Glutamatergic neuron (in vitro differentiated cells): ENCODE measurements at places on chromosomes 16 and 17. TPM values are rescaled to one million over a fixed set of nuclear protein-coding genes. Genes with fewer than 3 reads are reported as not detected.
A peak's percentile ranks its signal among the peaks of the same experiment; 100 is the strongest.

Gene SLC22A31
- total RNA-seq = 3.9 TPM

Gene CACNA1G
- 2.2 TPM for total RNA-seq

GRCh38 chr17:66535611-66536010 lies 233.2 kb downstream of the PRKCA start:
- DNase-seq = no peak

- no peak for DNase-seq
These were observed 81.5 kb downstream of the NXN start for GRCh38 chr17:897970-898619.

DNA sequence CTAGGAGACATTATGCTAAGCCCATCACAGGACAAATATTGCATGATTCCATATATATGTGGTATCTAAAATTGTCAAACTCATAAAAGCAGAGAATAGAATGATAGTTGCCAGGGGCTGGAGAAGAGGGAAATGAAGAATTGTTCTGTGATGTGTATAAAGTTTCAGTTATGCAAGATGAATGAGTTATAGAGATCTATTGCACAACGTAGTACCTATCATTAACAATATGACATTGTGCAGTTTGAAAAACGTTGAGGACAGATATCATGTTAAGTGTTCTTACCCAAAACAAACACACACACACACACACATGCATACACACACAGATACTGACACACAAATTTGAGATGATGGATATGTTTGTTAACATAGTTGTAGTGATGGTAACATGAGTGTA lies 871.6 kb upstream of the GOT2 start:
- no peak for DNase-seq

DNA sequence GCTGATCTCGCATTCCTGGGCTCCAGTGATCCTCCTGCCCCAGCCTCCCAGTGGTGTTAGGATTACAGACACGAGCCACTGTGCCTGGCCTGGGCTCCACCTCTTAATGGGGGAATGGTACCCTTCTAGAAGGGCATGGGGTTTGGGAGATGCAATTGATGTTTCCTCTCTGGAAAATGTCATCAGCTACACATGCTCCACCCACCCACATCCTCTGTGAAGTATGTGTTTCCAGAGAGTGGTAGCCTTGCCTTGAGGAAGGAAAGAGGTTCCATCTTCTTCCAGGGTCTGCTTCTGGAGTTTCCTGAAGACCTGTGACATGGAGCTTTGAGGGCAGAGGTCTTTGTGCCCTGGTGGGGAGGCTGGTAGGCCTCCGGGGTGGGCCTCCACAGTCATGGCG lies 45.2 kb upstream of the GSE1 start:
- DNase-seq = no peak

DNA sequence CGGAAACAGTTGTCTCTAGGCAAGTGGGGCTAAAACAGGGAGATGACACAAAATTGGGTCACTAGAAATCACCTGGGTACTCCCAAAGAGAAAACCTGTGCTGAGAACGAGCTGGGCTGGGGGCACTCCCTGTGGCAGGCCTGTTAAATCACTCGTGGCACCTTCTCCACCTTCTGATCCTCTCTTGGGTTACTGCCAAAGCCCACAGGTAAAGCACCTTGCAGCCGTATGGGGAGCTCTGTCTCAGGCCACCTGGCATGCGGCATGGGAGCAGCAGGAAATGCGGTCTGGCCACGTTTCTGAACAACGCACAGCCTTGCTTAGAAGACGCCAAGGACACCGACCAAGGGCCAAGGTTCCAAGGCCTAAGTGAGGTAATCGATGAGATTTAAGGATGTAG lies 21.5 kb upstream of the ICAM2 start:
- no peak for DNase-seq

- DNase-seq = no peak
These were observed 1.9 kb downstream of the SRSF1 start for GRCh38 chr17:58005031-58005727.

- no peak for DNase-seq
These were observed 21.5 kb upstream of the COL1A1 start for GRCh38 chr17:50222922-50223321.

Gene CCL11
- not detected for total RNA-seq

GRCh38 chr16:50137268-50137667 lies 15.8 kb upstream of the TENT4B start:
- no peak for DNase-seq

DNA sequence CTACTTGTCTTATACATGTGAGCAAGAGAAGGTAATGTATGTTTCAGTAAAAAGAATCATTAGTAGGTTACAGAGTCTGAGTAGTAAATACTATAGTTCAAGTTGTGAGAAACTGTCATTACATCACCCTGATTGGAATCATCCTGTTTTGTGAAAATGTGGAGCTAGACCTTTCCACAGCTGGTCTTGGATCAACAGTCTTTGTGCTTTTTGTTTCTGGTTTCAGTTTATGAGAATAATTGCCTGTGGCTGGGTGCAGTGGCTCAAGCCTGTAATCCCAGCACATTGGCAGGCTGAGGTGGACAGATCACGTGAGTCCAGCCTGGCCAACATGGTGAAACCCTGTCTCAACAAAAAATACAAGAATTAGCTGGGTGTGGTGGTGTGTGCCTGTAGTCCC lies 19.7 kb upstream of the SHISA9 start:
- DNase-seq = no peak

GRCh38 chr16:7703672-7704071 lies 371.0 kb downstream of the RBFOX1 start:
- DNase-seq = no peak

Gene RPGRIP1L
- 18.0 TPM for total RNA-seq

- no peak for DNase-seq
These were observed 67.9 kb downstream of the CEP95 start for GRCh38 chr17:64574646-64575045.

Gene CCL8
- not detected for total RNA-seq

Gene VWA3A
- 0.17 TPM for total RNA-seq

DNA sequence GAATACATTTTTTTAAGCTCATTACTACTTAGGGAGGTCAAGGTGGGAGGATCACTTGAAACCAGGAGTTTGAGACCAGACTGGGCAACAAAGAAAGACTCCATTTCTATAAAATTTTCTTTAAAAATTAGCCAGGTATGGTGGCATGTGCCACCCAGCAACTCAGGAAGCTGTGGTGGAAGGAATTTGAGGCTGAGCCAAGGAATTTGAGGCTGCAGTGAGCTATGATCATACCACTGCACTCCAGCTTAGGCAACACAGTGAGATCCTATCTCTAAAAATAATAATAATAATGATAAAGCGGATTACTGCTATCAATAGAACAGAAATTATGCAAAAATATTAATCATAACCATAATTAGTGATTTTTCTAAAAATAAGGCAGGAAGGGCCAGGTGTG lies 170.3 kb downstream of the COPRS start:
- no peak for DNase-seq

DNA sequence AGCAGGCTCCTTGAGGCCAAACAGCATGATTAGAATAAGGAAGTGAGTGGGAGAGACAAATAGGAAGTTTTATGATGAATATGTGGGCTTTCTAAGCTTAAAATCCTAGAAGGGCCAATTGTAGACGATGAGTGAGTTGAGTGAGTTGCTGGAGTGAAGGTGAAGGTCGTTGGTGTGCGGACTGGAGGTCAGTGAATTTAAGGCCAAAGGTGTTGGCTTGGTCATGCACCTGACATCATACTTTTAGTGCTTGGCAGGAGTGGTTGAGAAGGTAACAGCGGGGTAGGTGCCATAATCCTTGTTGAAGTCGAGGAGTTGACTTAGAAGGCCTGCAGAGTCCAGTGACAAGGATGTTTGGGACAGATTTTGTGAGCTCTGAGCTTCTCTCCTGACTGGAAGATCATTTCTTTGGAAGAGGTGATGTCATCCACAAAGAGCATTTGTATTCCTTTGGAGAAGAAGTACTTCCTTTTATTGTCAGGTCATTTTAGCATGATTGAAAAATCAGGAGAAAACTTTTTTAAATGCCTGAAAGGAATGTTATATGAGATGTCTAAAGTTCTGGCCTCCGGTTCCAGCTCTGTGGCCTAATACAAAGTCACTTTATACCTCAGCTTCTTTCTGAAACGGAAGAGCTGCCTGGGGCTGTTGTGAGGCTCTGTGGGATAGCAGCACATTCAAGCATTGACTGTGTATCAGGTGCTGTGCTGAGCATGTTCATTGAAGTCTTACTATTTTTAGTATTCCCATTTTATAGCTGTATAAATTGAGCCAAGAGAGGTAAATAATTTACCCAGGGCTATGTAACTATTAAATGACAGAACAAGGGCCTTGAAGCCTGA lies 53.6 kb upstream of the TBX2 start:
- no peak for DNase-seq

DNA sequence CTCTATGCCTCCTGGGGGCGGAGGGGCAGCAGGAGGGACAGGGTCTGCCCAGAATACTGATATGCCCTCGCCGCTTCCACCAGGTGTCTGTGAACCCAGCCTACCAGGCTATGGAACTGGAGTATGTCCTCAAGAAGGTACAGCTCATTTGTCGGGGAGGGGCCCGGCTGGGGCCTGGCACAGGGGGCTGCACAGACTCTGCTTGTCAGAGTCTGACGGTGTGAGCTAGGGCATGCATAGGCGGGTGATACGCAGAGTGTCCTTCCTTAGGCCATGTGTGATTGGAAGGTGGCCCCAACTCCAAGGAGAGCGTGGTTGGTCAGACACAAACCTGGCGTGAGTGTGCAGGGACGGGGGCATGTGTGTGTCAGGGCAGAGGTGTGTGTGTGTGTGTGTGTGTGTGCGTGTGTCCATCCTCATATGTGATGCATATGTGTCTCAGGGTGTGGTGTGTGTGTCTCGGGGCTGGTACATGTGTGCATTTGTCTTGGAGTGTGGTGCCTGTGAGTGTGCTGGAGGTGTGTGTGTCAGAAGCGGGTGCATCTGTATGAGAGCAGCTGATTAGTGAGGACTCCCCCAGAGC lies 7.0 kb downstream of the CHAD start:
- DNase-seq = no peak

Gene CTRB2
- total RNA-seq = not detected

DNA sequence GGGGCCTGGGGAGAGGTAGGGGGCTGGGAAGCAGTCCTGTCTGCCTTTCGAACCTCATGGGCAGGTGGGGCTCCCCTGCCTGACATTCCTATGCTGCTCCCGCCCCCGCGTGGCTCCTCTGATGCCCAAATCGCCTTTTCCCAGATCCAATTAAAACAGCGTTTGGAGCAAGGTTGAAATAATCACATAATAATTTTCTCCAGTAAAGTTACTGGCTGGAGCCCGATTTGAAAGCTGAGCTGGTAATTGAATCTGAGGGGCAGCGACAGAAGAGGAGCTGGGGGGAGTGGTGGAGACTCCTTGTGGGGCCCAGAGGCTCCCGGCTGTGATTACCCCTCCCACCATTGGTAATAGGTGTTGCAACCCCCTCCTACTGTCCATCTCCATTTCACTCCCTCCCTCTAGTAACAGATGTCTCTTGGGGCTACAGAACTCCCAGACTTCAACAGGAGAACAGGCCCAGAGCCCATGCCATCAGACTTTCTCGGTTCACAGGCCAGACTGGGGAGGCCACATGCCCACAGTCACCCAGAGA lies 38.9 kb upstream of the C1QL1 start:
- DNase-seq = no peak

DNA sequence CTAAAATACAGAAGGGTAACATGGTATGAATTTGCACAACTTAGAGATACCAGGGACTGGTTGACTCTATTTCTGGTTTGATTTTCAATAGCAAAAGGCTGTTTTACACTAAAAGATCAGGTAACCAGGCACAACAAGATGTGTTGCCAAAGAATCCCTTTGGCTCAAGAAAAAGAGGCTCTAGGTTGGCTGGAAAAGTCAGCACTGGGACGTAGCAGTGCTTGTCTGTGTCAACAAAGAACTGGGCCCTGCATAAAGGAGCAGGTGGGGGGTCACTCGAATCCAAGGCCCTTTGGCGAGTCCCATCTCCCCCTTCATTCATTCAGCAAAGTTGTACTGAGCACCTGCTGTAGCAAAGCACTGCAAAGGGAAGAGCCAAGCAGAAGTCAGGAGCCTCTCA lies 18.4 kb downstream of the SDR42E1 start:
- DNase-seq = no peak

DNA sequence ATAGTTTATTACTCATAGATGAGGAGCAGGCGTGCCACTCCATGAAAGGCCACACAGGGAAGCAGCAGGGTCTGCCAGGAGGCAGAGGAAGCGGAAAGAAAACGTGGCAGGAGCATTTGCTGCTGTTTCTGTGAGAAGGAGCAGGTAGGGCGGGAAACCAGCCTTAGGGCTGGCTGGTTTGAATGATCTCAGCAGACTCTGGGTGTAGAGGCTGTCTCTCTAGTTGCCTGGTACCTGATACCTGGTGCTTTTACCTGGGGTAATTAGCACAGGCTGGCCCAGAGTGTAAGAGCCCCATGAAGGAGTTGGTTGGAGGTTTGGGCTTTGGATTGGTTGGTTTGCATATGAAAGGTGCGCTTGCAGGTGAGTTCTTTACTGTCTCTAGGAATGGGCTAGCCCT lies 205.0 kb upstream of the CACNG3 start:
- no peak for DNase-seq

DNA sequence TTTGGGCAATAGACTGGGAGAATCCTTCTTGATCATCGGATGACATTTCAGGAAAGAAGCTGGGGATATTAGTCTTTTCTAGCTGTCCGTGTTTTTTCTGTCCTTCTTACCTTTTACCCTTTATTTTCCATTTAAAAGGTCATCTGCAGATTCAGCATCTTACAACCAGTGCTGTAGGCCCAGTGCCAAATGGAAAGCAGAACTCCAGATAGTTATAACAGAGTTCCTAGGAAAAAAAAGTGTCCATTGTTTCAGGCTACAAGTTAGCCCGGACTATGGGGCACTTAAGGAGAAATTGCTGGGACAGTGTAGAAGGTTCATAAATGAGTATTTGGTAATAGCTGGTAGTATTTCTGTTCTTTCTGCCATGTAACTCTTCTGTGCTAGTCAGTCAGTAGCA lies 28.4 kb downstream of the LDHD start:
- DNase-seq = no peak

DNA sequence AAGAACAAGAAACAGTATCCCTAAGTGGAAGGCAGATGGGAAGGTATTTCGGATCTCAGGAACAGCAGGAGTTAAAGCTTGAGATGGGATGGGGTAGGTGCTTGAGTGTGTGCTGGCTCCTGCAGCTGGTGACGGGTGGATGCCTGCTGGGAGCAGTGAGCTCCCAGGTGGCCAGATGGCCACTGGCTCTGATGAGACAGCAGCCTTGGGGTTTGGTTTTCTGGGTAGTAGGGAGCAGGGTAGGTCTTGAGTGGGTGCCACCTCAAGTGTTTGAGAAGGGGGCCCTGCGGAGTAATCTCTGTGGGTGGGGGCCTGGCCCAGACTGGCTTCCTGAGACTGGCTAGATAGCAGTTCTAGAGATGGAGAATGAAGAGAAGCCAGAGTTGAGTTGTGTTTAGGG lies 10.3 kb downstream of the EPN2 start:
- peak; percentile 18 for DNase-seq
